ENCODE measurements at places on chromosomes 6 and 20.

DNA sequence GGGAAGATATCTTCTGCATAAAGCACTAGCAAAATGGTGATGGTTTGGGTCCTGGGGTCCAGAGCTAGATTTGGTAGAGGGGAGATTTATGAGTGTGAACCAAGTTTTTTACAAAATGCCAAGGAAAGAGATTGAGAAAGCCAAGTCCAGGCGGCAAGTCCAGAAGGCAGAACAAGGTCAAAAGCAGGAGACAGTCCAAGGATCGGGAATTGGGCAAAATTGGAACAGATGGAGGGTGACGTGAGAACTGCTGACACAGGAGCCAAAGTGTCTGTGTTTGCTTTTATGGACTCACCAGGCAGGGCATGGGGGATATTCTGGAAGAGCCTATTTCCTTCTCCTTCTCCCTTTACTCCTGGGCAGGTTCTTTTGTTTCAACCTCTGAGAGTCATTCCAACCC is 4.1 kb downstream of the NHLRC1 start:
- no peak for DNase-seq

DNA sequence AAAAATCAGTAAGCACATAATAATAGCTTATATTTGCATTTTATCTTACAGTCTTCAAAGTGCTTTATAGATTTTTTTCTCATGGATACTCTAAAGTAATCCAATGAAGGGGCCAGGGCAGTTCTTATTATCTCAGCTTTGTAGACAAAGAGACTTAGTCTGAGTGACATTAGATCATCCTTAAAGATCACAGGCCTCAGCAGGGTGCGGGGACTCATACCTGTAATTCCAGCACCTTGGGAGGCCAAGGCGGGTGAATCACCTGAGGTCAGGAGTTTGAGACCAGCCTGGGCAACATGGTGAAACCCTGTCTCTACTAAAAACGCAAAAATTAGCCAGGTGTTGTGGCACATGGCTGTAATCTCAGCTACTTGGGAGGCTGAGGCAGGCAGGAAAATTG is 14.5 kb downstream of the FERMT1 start:
- DNase-seq: no peak

- DNase-seq: no peak
Measured at GRCh38 chr6:5089481-5090438, 4.6 kb downstream of the PPP1R3G start.

DNA sequence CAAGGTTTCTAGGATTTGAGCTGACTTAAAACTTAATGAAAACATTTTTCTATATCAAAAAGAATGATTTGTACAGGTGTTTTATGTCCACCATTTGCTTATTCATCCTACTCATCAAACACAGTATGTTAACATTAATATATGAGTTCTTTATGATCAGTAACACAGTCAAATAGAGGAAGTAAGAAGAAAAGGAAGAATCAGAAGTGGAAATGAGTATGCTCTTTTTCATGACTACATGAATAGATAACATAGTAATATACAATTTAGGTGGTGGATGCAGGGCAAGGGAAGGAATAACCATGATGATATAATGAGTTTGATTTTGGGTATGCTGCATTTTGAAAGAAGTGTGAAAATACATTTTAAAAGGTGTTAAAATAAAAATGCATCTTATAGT is 16.5 kb downstream of the KPNA5 start:
- no peak for DNase-seq

GRCh38 chr20:973785-974194 is 28.3 kb downstream of the RSPO4 start:
- peak; percentile 74 for DNase-seq

DNA sequence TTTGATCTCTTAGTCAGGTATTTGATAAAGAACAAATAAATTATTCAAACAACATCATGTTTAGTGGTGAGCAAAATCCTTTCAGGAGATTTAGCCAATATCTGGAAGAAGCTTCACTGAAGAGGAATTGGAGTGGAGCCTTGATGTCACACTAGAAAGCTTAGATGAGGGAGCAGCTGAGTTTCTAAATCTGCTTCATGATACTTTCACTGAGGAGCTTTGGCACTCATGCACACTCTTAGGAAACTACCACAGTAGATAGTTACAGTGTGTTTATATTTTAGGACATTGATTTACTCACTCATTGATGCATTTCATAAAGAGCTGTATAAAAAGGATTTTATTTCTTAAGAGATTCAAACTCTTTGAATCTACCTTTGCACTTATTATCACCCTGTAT is 366.2 kb upstream of the BTBD3 start:
- DNase-seq: no peak

- DNase-seq: peak; percentile 19
Measured at GRCh38 chr20:49569411-49570115, 1.6 kb upstream of the PTGIS start.

DNA sequence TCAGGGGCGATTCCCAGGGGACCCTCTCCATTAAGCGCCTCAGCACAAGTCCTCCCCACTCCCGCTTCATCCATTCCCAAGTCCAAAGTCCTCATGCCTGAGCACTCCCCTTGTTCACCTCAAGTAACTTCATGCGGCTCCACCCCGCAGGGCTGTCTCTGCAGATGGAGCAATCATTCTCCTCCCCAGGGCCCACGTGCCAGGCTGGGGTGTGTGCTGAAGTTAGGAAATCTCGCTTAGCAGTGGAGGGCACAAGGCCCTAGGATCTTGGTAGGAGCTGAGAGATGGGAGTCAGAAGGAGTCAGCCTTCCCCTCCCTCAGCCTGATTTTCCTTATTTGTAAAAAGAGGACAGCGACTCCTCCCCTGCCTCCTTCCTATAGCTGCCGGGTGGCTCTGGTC is 3.5 kb downstream of the TGM3 start:
- no peak for DNase-seq

GRCh38 chr6:17103715-17104114 is 1.9 kb downstream of the STMND1 start:
- DNase-seq: no peak

- peak; percentile 99 for DNase-seq
Measured at GRCh38 chr6:53348371-53349208, at the start of gene ELOVL5. Gene ELOVL5, minus strand, starts transcription at chr6:53348950. Its CDS starts 53,251 bp downstream, at chr6:53295699.

DNA sequence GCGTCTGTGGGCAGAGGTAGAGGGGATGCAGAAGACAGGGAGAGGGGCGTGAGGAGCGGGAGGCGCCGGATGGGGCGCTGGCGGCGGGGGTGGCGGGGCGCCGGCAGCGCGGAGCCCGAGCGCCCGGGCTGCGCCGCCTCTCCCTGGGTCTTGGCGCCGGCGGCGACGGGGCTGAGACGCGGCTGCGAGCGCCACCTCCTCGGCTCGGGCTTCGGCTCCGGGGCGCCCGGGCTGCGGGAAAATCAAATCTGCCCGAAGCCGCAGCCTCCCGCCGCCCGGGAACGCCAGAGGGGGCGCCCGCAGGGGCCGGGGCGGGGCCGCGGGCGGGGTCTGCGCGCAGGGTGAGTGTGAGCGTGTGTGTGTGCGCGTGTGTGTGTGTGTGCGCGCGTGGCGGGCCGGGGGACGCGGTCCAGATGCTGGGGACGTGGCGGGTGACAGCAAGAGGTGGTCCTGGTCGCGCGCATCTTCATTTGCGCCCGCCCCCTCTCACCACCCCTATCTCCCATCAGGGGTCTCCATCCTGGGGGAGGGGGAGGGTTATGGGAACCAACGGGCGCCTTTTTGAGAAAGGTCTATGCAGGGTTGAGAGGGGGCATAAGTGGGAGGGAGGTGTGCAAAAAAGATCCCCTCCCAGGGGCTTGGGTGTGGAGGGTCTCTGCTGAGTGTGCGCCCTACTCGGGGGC is 646 bp upstream of the CPNE5 start:
- DNase-seq: peak; percentile 42

- no peak for DNase-seq
Measured at GRCh38 chr6:107209406-107210305, 94.3 kb upstream of the BEND3 start.

DNA sequence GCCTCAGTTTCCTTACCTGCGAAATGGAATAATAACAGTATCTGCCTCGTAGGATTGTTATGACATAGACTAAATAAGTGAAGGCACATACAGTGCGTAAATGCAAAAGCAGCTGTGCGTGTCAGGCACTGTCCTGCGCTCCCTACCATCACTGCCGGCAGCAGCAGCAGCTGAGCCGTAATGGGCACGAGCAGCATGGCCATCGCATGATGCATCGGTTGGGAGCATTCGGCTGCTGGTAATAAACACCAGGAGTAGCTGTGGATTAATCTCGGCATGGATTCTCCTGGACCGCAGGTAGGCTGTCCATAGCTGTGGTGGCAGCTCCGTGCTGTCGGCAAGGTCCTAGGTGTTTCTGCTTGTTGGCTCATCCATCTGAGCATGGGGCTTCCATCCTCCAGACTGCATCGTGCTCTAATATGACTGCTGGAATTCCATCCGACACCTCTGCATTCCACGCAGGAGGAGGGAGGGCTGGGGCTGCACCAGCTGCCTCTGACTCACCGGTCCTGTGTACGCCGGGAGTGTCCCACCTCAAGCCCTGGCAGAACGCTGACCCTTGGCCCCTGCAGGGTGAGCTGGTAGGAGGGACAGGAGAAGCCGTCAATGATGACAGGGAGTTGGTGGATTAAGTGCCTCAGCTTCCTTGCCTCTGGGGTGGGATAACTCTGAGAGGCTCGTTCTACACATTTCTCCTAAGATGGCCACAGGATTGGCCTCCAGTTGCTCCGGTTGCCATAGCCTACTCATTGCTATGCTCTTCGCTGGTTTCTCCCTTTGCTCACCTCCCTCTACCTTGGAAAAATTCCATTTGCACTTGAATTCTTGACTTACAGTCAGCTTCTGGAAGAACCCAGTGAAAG is 100.9 kb upstream of the PMEPA1 start:
- no peak for DNase-seq

DNA sequence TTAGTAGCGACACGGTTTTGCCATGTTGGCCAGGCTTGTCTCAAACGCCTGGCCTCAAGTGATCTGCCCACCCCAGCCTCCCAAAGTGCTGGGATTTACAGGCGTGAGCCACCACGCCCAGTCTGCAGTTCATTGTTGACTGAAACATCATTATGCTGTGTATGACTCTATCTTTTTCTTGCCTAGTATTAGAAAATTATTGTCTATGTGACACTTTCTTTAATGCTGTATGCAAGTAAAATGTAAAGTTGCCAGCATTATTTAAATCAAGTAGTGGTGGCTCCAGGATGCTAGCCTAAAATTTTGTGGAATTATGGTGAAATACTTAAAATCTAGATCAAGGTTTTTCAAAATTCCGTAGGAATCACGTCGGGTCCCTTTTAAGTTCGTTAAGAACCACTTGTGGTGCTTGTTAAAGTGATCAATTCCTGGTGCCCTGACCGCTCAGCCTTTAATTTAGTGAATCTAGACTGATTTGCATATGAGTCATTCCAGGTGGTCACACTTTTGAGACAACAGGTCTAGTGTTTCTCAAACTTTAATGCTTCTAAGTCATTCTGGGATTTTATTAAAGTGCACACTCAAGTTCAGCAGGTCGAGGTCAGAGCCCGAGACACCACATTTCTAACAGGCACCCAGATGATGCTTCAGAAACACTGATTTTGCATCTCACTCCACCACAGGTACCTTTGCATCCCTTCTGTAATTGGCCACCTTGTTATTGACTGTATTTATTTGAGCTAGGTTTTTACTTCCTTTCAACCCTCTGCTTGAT is 132.6 kb upstream of the MTHFD1L start:
- DNase-seq: no peak

DNA sequence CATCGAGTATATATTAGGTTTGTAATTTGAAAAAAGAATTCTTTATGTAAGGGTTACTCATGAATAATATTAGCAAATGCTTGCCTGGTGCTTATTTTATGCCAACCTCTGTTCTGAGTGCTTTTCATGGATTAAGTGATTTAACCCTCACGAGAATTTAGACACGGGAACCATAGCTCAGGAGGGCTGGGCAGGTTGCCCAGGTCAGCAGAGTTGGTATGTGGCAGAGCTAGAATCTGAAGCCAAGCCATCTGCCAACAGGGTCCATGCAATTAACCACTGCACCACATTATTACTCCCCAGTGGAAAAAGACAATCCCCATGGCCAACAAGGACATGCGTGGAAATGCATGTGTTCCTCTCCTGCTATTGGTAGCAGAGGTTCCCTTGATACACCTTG is 345.6 kb downstream of the CDC5L start:
- no peak for DNase-seq

GRCh38 chr20:10307359-10307735 is 88.7 kb downstream of the SNAP25 start:
- no peak for DNase-seq

GRCh38 chr20:63378626-63379025 is 17.5 kb upstream of the CHRNA4 start:
- no peak for DNase-seq

GRCh38 chr6:23983735-23984134 is 142.3 kb upstream of the NRSN1 start:
- DNase-seq: no peak

DNA sequence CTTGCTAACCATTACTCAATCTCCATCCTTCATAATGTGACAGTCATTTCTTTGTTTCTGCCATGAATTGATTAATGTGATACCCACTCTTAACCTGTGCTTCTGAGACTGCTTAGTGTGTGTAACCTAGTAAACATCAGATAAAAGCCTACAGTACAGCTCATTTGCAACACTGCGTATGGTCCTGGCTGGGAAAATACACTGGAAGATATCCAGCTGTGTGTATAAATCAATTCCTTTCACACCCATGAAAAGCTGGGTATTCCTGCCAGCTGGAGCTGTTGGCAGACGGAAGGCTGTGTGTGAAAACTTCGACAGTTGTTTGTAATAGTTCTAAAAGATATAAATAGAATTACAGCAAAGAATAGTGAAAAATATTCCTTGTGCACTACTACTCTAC is 509.2 kb downstream of the FRK start:
- DNase-seq: no peak

DNA sequence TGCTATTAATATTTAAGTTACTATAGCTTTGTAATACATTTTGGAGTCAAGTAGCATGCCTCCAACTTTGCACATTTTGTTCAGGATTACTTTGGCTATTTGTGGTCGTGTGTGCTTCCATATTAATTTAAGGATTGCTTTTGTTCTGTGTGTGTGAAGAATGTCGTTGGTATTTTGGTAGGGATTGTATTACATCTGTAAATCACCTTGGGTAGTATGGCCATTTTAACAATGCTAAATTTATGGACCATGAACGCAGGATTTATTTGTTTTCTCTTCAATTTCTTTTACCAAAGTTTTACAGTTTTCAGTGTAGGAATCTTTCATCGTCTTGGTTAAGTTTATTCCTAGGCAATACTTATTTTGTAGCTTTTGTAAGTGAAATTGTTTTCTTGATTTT is 758.0 kb downstream of the FRK start:
- no peak for DNase-seq

- DNase-seq: no peak
Measured at GRCh38 chr6:150646228-150646627, 46.5 kb downstream of the PLEKHG1 start.

- peak; percentile 7 for DNase-seq
Measured at GRCh38 chr6:116682334-116682712, 1.3 kb downstream of the KPNA5 start.

- DNase-seq: peak; percentile 68
Measured at GRCh38 chr6:148559848-148560433, 186.9 kb upstream of the UST start.

DNA sequence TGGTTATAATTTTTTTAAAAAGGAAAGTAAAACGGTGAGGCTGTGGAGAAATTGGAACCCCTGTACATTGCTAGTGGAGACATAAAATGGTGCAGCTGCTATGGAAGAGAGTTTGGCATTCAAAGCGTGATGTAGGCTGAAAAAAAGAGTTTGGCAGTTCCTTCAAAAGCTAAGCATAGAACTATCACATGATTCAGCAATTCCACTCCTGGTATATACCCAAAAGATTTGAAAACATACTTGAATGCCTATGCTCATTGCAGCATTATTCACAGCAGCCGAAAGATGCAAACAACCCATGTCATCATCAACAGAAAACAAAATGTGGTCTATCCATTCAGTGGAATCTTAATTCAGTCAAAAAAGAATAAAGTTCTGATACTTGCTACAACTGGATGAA is 4.5 kb upstream of the SGK2 start:
- no peak for DNase-seq
